GM18507 (cell line): ENCODE measurements at places on chromosomes 3 and 15.
A peak's percentile ranks its signal among the peaks of the same experiment; 100 is the strongest.

DNA sequence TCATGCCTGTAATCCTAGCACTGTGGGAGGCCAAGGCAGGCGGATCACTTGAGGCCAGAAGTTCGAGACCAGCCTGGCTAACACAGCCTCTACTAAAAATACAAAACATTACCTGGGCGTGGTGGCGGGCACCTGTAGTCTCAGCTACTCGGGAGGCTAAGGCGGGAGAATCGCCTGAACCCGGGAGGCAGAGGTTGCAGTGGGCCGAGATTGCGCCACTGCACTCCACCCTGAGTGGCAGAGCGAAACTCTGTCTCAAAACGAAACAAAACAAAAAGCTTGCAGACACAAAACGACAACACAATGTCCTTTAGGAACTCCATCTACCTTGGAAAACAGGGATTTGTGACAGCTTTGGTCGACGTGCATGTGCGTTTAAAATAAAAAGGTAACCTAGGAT is 716 bp upstream of the KLHL24 start:
- DNase-seq = no peak

DNA sequence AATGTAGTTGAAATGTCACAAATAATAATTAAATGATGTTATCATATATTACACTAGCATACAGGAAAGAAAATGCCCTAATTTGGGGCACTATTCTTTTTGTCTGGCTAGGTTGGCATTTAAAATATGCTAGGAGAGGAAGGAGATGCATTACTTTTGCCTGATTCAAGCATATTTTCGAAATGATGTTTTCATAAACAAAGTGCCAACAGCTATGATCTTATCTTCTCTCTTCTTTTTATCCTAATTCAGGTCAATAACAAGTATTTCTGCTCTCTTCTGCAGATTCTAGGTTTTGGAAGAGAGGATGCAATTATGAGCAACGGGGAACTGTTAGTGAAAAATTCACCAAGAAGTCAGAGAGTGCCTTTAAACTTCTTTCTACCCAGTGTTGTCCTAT is 55.8 kb upstream of the NR2F2 start:
- no peak for DNase-seq

GRCh38 chr3:120093911-120094775 is at the start of gene GSK3B:
TSS of gene GSK3B (minus strand) at chr3:120094447. CDS start at chr3:120093434, 1,013 bp downstream.
- DNase-seq = peak; percentile 80

DNA sequence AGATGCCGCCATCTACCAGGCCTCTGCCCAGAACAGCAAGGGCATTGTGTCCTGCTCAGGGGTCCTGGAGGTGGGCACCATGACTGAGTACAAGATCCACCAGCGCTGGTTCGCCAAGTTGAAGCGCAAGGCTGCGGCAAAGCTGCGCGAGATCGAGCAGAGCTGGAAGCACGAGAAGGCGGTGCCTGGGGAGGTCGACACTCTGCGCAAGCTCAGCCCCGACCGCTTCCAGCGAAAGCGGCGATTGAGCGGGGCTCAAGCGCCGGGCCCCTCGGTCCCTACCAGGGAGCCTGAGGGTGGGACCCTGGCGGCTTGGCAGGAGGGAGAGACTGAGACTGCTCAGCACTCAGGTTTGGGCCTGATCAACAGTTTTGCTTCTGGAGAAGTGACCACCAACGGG is 22.6 kb downstream of the ALPK3 start:
- no peak for DNase-seq

GRCh38 chr3:113136071-113136470 is 75.3 kb upstream of the BOC start:
- no peak for DNase-seq
